Natural killer cell (primary cell): ENCODE measurements at places on chromosomes 7 and 10. TPM values are rescaled to one million over a fixed set of nuclear protein-coding genes. Genes with fewer than 3 reads are reported as not detected.

DNA sequence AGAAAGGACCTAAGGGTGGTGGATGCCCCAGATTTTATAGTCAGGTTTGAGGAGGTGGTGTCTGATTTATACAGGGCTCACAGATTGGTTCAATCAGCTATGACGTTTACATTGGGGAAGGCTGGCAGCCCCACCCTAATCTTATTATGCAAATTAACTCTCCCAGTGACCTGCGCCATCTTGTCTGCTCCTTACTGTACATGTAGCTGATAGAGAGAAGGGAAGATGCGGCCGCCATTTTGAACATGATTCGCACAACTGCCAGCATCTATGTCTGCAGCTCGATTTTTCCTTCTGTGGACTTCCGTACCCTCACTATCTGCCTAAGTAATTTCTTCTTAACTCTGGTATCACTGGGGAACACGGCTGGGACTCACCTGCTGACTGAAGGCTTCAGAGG, 619.0 kb upstream of the DPP6 start:
- DNase-seq = no peak

GRCh38 chr7:157411580-157411979, 74.8 kb downstream of the DNAJB6 start:
- DNase-seq = no peak

Gene FAM25A
- total RNA-seq = not detected

DNA sequence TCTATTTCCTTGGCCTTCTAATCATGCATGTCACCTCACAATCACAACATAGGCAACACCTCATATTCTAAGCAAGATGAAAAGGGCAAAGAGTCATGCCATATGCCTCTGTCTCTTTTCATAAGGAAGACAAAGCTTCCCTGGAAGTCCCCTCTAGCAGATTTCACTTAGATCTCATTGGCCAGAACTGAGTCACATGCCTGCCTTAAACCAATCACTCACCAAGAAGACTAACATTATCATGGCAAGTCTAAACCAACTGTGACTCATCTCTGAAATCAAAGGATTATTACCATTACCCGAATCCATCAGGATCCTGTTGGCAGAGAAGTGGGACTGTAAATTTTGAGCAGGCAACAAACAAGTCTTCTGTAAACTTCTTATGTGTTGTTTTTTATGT, 27.8 kb downstream of the CAV1 start:
- no peak for DNase-seq

- DNase-seq = no peak
These were observed 225.3 kb upstream of the POT1 start for GRCh38 chr7:125154930-125155329.

- DNase-seq = no peak
These were observed 201.3 kb downstream of the SLC25A13 start for GRCh38 chr7:96120445-96121225.

Gene GARIN1A
- total RNA-seq = 1.1 TPM

DNA sequence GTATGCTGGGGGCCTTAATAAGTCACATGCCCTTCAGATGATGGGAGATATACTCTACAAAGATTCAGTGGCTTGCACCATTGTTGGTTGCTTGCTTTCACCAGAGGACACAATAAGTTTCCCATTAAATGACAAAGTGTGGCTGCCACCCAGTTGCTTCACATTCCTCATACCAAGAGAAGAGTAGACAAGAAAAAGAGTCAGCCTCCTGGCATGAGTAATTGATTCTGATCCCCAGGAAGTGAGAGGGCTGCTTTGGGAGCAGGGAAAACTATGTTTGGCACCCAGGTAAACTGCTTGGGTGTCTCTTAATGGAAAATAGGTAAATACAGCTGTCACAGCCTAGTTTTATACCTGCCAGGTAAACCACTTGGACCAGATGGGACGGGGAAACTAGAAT, 66.7 kb upstream of the IL6 start:
- no peak for DNase-seq

DNA sequence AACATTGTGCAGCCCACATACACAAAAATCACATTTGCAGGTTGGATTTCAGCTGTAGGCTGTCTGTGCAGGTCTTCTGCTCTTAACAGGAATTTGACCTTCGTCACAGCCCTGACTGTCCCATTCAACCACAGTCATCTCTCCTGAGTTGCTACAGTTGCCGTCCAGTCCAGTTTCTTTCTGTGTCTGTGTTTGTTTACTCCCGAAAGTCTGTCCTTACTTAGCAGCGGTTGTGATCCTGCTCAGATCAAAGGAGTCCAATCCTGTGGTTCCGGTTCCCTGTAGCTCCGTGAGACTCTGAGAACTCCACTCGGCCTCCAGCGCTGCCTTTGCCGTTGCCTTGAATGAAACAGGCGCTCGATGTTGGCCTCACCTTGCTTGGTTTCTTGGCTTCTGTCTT, 111.6 kb upstream of the GATA3 start:
- DNase-seq = no peak

DNA sequence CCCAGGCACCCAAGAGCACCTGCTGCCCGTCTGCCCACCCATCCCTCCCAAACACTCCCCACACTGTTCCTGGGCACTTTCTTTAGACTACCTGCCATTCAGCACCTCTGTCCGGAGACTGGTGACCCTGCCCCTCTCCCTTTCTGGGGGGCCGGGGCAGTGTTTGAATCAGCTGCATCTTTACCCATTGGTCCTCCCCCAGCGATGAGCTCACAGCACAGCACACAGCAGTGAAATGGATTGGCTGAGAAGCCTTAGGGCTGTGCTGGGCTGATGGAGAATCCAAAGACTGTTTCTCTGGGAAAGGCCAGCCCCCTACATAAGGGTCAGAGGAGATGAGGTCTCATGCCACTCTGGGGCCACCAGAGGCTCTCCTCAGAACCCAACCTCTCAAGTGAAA, 40.2 kb downstream of the VWA2 start:
- DNase-seq = no peak

- no peak for DNase-seq
These were observed 144.1 kb downstream of the GNAI1 start for GRCh38 chr7:80278737-80279136.

Gene ABCB4
- total RNA-seq = 0.50 TPM

Gene TMEM176A
- total RNA-seq = not detected

GRCh38 chr10:20892011-20892585, 5.0 kb downstream of the NEBL start:
- DNase-seq = no peak

Gene PPP1R9A
- total RNA-seq = 1.6 TPM

DNA sequence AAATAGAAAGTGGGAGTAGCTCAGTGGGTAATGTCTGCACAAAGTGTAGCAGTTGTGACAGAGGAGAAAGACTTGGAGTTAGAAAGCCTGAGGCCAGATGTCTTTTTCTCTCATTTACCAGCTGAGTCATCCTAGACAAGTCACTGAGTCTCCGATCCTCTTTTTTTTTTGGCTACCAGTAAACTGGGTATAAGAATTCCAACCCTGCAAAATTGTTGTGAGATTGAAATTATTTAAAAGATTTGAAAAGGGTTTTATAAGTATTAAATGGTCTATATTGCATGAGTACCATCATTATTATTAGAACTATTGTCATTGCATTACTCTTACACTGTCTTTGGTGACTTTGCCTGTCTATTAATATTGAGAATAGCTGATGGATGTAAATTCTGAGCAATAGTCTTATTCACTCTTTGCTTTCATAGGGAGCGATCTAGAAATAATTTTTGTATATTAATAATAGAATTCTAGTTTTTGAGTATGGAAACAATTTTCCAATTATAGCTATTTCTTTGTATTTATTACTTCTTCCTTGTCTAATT, 74.0 kb downstream of the ARID5B start:
- DNase-seq = no peak

DNA sequence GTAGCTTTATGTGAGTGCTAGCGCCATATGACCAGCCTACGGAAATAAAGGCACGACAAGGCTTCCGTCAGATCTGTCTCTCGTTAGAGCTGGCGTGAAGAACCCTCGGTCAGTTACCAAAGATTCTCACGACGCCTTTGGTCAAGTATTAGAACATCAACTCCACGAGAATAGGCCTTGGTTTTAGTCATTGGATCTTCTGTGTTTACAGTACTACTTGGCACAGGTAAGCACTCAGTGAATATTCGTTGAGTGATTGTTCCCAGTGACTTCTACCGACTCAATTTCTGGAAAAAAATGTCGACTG, 316 bp downstream of the RBM48 start:
- DNase-seq = no peak

Gene GCK
- not detected for total RNA-seq

Gene THSD7A
- total RNA-seq = not detected

Gene TAC1
- not detected for total RNA-seq

GRCh38 chr10:122682522-122682921, 17.1 kb downstream of the C10orf120 start:
- no peak for DNase-seq

DNA sequence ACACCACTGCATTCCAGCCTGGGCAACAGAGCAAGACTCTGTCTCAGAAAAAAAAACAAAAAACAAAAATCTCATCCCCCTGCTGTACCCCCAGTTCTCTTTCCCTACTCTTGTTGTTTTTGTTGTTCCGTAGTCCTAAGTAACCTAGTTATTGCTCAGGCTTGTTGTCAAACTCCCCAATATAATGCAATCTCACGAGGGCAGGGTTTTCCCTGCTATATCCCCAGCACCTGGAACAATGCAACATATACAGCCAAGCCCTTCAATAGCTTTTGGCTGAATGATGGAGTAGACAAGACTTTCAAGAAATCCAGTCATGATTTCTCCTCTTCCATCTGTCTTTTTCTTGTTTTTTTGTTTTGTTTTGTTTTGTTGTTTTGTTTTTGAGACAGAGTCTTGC, 10.2 kb downstream of the ACSL5 start:
- no peak for DNase-seq

DNA sequence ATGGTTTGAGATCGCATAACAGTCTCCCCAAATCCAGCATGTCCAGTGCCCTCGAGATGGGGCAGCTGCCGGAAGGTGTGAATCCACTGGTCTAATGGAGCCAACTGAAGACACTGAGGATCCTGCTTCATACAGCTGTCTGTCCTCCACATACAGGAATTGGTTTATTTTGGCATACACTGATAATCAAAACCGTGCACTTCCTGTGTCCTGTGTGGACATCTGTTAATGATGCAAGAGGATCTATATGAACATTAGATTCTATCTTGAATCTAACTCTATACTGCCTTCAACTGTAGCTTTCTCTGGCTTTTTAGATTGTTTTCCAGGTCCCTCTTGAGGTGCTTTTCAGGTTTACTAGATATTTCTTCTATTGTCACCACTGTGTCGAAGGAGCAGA, 3.0 kb upstream of the JAZF1 start:
- DNase-seq = no peak

- DNase-seq = no peak
These were observed 874 bp downstream of the BAIAP2L1 start for GRCh38 chr7:98399890-98400541.

GRCh38 chr7:158816995-158817394, 12.3 kb downstream of the ESYT2 start:
- peak; percentile 60 for DNase-seq

GRCh38 chr10:86367152-86367951, 757 bp upstream of the GRID1 start:
- DNase-seq = no peak

Gene DKK1
- not detected for total RNA-seq

DNA sequence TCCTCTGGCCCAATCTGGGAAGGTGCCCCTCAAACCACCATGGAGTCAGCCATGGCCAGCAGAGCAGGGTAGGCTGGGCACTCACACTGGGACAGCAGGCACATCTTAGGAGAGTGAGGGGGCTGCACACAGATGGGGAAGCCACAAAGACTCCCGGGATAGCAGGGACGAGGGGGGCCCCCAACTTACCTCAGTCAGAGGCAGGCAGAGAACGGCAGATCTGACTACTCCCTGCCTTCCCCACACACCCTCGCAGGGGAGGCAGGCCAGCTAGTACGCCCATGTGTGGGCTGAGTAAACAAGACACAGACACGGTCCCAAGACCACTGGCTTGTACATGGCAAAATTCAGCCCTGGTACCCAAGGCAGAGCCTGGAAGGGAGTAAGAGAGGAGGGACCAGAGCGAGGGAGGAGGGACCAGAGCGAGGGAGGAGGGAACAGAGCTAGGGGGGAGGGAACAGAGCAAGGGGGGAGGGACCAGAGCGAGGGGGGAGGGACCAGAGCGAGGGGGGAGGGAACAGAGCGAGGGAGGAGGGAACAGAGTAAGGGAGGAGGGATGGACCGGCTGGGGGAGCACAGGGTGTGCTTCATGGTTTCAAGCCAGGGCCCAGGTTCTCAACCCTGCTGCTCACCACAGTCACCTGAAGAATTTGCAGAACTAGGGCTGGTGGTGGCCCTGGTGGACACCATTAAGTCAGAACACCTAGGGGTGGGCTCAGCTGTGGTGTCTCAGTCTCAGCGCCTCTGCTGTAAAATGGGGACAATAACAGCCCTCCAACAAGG, 73.8 kb downstream of the RGS10 start:
- DNase-seq = no peak

DNA sequence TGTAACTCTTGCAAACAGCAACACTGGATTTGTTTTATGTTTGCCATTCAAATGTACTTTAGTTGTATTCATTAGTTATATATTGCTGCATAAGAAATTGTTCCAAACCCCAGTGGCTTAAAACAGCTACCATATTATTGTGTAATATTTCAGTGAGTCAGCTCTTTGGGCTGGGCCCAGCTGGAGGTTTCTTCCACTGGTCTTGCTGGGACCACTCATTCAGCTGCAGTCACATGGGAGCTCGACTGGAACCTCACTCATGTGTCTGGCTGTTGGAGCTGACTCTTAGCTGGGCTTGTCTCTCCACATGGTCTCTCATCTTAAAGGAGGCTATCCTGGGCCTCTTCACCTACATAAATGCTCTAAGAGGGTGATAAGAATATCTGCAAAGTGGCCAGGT, 23.2 kb upstream of the PIP4K2A start:
- no peak for DNase-seq

Gene HHEX
- total RNA-seq = 19.5 TPM

DNA sequence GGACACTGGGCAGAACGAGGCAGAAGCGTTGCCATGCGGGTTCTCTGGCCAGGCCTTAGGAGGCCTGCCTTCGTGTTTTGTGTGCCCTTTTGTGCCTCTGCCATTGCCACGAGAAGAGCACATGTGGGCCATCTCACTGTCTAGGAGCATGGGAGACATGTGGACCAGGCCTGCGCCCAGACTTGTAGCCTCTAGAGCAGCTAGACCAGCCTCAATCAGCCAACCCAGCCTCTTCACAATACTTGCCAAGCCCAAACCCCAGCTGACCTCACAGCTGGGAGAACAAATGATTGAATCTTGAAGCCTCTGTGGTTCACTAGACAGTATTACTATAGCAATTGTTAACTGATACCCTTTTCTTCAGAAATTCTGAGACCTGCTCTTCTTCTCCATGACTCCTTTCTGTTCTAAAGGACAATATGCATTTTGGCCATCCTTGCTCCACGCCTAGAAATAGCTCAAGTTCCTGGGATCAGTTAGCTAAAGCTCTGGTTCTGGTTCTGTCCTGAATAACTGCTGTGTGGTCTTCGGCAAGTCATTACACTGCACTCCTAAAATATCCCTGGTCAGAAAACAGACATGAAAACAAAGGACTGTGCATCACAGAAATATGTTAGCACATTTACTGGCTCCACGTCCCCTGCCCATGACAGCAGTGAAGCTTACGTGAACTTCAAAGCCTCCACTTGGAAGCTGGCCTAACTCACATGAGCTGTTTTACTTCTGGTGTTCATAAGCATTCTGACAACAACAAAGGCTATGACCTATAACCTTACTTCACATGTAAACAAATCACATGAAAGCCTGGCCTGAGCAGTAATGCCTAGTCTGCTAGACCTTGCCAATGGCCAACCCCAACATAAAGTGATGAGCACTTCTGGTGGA, 72.3 kb upstream of the MKRN1 start:
- DNase-seq = no peak

- DNase-seq = no peak
These were observed 15.6 kb downstream of the SEC31B start for GRCh38 chr10:100504096-100504495.

- no peak for DNase-seq
These were observed 46.8 kb downstream of the PIK3AP1 start for GRCh38 chr10:96673318-96674099.
